ENCODE measurements at places on chromosomes 7 and 10.

DNA sequence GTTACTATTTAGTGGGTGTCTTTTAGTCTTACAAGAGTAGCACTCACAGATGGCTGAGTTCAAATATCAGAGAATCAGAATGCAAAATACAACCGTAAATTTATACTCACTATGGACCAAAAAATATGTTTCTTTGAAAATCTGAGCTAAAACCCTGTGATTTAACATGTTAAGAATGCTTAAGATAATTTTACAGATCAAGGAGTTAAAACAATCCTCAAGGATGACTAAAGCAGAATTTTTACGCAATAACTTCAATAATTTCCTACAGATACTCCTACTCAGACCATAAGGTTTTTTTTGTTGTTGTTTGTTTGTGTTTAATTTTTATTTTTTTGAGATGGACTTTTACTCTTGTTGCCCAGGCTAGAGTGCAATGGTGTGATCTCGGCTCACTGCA lies 47.9 kb upstream of the CCDC6 start:
- no peak for DNase-seq

DNA sequence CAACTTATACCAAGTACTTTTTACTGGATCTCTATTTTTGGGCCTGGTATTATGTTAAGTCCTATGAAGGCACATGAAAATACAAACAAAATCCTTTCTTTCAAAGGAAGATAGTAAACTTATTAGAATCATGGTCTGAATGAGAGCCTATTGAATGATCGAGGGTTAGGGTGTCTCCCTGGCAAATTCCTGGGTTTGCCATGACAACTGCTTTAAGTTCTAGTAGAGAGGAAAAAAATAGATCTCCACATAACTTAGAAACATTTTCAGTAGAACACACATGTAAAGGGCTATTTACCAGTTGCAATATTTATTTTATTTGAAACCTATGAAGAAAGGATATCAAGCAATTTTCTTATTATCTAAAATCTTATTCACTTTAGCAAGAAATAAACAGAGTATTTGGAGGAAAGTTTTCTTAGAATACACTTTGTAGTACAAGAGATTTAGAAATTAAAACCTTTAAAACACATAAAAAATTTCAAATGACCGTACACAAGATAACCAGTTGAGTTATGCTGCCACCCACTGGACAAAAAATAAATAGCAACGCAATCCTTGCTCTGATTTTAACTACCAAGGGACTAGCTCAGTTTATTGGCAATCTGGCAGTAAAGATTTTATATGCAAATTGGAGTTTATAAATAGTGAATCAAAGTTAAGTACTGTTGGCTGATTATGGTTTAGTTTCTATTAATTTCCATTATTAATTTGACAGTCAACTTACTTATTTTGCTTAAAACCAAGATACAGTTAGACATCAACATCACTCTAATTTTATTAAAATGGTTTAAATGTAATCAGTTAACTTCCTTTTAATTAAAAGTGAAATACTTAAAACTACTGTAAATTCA lies 33.9 kb downstream of the CACUL1 start:
- DNase-seq, result peak; percentile 73

DNA sequence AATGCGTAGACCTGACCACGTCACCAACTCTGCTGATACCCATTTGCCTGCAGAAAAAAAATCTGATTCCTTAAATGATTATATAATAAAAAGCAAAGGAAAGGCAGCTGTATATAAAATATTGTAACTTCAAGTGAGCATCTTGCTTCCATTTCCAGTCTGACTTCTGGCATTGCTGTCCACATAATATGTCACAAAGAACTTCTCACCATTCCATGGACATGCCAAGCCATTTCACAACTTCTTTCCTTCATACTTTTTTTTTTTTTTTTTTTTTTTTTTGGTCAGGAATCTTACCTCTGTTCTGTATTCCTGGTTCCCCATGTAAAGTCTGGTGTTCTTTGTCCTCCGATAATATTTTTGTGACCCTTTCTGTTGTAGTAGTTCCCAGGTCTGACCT lies 165.5 kb downstream of the SND1 start:
- DNase-seq, result no peak

GRCh38 chr7:158015403-158016179 lies 572.0 kb downstream of the PTPRN2 start:
- DNase-seq, result no peak
